Stimulated activated naive CD4-positive, alpha-beta T cell (primary cell): ENCODE measurements at places on chromosomes 6 and 20.

DNA sequence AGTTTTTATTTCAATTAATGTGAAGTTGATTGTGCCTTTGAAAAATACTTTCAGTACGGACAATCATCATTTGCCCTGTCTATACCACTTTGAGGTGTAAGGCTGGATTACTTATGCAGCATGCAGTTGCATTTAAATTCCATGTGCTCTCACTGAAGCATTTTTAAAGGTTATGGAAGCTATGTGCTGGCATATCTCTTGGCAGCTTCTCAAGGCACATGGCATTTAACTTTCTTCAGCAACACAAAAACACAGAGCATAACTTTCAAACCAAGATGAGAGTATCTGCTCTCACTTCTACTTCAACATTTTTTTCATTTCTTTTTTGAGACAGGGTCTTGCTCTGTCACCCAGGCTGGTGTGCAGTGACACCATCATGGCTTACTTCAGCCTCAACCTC, 360.6 kb upstream of the RUNX2 start:
- no peak for DNase-seq

- DNase-seq = peak; percentile 54
Measured at GRCh38 chr6:33857093-33857931, 53.5 kb upstream of the MLN start.

- DNase-seq = no peak
Measured at GRCh38 chr6:80962382-80962781, 790.1 kb downstream of the TENT5A start.

- no peak for DNase-seq
Measured at GRCh38 chr20:8082989-8083388, 49.1 kb upstream of the PLCB1 start.

DNA sequence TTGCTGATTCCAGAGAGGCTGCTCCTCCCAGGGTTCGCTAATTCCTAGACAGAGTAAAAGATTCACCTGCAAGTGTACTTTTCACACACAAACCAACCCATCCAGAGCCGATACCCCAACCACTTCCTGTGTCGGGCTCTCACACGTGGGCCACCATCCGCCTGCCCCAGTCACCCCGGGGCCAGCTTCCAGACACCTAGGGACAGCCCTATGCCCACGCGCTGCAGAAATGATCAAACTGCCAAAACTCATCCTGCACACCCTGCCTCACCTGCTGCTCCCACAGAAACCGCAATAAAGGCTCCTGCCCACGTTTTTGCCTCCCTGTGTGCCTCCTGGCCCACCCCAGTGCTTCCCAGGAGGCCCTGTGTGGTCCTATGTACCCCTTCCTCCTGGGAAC, 59.5 kb downstream of the PSMG4 start:
- DNase-seq = peak; percentile 46

GRCh38 chr20:62824476-62825332, 7.9 kb downstream of the COL9A3 start:
- DNase-seq = no peak

GRCh38 chr6:75114806-75115205, 91.0 kb downstream of the COL12A1 start:
- no peak for DNase-seq

DNA sequence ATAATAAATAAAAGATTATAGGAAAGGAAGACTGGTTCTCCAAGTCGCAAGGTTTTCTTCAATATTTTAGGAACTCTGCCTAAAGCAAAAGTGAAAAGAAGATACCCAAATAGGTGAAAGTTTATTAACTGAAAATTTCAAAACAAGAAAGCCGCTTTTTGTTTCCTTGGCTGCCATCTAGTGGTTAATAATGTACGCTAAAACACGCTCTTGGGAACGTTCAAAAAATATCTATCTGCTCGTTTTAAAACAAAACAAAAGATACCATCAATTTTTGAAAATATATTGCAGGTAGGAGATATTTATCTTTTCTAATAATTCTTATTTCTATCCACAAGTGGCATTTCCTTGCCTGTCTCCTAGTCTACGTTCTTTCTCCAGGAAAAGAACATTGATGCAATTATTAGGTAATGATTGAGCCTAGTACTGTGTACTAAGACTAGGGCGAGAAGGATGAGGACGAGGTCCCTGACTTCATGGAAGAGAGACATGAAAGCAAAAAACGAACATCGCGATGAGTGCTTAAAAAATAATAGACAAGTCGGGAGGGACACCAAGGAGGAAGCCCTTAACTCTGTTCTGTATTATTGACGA, 97.2 kb downstream of the SPTLC3 start:
- DNase-seq = peak; percentile 50

GRCh38 chr6:54248994-54249393, 59.2 kb upstream of the TINAG start:
- DNase-seq = no peak

DNA sequence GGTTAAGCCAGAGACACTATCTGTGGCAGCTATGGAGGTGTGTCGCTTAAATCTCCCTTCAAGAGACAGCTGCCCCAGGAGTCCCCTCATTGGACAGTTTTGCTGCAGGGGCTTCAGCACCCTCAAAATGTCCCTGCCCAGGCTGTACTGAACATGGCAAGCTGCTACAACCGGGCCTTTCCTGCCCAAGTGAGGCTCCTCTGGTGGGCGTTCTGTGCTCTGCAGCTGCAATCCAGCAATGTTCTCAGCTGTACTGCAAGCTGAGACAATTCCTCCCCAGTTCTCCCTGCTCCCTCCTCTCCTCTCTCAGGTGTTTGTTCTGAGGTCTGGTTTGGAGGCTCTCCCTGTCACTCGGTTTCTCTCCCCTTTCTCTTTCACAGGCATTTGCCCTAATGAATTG, 190.8 kb upstream of the LAMP5 start:
- DNase-seq = no peak
